D341Med (cell line): ENCODE measurements at places on chromosomes 3 and 15.

DNA sequence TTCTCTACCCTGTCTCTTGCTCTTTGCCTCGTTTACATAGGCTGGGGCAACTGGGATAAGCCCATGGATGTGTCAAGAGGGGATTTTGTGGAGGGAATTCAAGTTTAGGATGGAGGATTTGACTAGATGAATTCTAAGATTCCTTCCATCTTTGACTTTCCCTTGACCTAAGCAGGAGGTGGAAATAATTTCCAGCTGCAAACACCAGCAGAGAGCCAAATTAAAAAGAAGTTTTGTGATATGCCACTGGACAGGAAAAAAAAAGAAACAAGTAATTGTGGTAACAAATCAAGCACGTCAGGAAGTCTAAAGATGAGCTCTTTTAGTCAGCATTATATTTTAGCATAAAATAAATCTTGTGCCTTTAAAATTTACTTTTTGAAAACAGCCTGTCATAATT lies 49.8 kb downstream of the KCNMB2 start:
- no peak for DNase-seq

DNA sequence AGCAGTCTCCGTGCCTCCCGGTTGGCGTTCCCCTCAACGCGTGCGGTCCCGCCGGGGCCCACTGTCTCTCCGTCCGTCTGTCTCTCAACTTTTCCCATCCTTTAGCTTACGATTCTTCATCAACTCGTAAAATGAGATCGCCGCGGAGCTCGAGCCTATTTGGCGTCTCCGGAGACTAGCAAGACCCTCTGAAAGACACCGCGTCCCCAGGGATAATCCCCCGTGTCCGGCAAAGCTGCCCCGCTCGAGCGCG lies 3.4 kb downstream of the GATA2 start:
- DNase-seq = no peak

DNA sequence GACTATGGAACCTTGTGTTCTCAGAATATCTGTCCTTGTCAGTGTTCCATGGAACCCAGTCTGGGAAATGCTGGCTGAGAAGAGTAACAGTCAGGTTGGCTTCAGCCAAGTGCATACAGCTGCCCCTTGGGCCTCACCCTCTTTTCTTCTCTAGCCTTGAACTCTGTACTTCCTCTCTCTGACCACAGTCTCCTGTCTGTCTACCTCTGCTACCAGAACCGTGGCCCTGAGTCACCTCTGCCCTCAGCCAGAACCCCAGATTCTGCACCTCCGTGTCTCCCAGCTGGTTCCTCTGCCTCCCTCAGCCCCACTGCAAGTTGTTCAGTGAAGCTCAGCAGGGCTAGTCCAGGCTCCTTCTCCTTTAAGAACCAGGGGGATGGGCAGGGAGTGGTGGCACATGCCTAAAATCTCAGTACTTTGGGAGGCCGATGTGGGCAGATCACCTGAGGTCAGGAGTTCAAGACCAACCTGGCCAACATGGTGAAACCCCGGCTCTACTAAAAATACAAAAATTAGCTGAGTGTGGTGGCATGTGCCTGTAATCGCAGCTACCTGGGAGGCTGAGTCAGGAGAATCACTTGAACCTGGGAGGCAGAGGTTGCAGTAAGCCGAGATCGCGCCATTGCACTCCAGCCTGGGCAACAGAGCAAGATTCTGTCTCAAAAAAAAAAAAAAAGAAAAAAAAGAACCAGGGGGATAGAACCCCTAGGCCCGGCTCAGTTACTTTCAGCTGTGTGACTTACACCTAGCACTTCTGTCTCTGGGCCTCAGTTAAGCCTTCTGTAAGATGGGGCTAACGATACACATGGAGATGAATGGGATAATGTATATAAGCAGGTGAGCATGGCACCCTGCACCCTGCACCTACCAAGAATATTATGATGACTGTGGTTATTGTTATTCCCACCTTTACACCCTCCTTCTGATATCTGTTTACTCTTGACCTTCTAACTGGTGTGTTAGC lies 24.3 kb upstream of the TATDN2 start:
- no peak for DNase-seq

DNA sequence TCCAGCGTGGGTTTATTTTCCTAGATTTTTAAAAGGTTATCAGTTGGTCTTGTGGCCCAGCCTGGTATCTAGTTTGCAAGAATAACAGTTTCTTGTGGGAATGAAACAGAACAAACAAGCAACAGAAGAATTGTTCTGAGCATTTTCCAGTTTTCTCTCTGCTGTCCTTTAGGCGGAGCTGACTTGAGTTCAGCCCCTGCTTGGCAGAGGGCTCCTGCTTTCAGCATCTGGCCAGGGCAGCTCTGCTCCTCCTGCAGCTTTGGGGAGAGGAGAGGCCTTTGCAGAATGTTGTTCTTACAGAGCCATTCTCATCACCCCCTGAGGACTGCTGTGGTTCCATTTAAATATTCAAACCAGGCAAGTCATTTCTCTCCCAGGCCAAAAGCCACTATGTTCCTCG lies 117.7 kb downstream of the ALDH1A2 start:
- no peak for DNase-seq

DNA sequence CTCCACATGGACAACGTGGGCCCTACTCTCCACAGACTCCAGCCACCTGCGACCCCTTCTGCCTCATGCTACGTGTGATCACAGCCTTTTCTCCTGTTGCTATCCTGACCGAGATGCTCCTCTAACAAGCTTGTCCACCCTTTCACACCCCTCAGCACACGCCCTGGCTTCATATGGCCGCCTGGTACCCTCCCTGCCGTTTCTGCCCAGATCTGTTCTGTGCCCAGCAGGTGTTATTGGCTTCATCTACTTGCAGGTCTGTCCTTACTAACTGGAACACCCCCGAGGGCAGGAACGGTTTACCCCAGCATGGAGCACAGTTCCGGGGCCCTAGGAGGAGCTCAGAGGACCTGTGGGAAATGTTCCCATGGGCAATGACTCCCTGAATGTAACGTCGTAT lies 9.9 kb downstream of the CHAC1 start:
- no peak for DNase-seq

DNA sequence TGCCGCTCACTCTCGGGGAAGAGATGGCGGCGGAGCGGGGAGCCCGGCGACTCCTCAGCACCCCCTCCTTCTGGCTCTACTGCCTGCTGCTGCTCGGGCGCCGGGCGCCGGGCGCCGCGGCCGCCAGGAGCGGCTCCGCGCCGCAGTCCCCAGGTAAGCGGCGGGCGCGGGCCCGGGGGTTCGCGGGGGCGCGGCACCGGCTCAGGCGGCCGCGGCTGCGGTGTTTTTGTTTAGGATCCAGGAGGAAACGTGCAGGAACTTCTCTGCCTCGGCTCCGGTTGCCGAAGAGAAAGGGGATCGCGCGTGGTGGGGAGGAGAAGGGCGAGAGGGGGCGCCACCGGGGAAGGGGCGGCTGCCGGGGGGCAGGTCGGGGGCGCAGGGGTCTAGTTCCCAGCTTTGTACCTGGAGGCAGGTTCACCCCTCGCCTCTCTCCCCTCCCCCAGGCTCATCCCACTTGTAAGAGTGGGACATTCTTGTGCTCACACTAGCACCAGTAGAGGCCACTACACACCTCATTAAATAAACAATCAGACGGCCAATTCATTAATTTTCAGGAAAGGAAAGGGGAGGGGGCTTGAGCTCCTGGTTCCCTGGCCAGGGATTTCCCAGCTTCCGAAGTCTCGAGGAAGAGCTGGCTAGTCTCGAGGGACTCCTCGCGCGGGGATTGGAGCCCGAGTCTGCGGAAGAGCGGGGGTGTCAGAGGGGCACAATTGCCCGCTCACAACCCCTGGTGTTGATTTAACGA lies 562 bp downstream of the NEO1 start:
- peak; percentile 90 for DNase-seq

DNA sequence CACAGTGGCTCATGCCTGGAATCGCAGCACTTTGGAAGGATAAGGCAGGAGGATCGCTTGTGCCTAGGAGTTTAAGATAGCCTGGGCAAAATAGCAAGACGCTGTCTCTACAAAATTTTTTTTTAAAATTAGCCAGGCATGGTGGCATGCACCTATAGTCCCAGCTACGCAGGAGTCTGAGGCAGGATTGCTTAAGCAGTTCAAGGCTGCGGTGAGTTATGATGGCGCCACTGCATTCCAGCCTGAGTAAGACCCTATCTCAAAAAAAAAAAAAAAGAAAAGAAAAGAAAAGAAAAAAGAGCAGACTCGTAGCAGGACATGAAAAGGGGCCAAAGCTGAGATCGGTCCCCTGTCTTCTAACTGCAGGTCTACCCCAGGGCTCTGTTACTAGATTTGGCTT lies 18.9 kb downstream of the SRGAP3 start:
- DNase-seq = no peak

- no peak for DNase-seq
These were observed 188.9 kb upstream of the P2RY1 start for GRCh38 chr3:152646004-152646403.

DNA sequence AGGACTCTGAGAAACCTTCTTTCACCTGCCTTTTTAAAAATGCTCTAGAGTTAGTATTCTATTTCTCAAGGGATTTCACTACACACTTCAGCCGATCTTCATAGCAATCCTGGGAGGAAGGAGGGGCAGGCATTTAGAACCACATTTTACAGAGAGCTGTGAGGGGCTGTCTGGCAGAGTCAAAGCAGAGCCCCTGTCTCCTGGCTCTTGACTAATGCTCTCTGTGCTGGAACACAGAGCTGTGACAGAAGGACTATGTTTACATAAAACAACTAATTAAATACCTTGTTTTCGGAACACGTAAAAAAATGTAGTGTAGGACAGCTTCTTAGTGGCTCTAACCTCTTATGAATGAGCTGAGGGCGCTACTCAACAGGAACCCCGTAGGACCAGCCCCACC lies 7.6 kb upstream of the SPTBN5 start:
- no peak for DNase-seq

- DNase-seq = no peak
These were observed 37.1 kb upstream of the SLC41A3 start for GRCh38 chr3:126121074-126121473.

DNA sequence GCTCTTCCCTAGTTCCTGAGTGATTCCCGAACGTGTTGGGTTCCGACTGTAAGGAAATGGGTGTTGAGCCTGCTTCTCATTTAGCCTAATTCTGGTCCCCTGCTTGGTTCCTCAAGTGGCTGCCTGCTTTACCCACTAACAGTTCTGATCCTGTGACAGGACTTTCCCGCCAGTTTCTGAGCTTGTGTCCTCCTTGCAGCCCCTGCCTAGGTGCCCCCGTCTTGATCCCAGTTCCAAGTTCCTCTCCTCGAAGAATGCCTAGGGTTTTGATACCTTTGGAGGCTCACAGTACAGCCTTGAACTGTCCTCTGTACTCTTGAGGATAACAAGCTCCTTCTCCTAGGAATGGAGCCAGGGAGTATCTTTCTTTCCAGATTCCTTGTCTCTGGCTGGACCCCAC lies 12.0 kb upstream of the RASGRF1 start:
- DNase-seq = no peak

GRCh38 chr3:190862209-190863118 lies at the start of gene GMNC:
GMNC (minus strand) TSS chr3:190862694; CDS start chr3:190862615, 79 bp downstream.
- DNase-seq = peak; percentile 89

- no peak for DNase-seq
These were observed 60.2 kb downstream of the ESYT3 start for GRCh38 chr3:138494607-138494929.

- no peak for DNase-seq
These were observed 54.8 kb upstream of the MYO5C start for GRCh38 chr15:52350423-52350822.

DNA sequence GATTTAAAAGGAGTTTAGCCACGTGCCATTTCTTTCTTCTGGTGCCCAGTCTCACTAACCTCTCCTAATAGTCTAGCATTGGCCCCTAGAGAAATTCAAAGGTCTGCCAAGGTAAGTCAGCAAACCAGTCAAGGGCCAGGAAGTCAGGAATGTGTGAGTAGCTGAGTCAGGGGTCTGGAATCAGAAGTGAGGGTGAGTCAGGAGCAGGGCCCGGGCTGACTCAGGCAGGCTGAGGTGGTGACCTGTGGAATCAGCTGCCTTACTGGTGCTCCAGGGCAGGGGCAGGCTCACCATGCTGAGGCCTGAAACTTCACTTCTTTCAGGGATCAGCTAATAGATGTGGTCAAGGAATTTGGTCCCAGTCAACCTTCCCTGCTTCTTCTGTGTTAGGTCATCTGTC lies 105.8 kb upstream of the MYZAP start:
- no peak for DNase-seq

GRCh38 chr3:46946416-46946815 lies 30.1 kb downstream of the CCDC12 start:
- DNase-seq = no peak

DNA sequence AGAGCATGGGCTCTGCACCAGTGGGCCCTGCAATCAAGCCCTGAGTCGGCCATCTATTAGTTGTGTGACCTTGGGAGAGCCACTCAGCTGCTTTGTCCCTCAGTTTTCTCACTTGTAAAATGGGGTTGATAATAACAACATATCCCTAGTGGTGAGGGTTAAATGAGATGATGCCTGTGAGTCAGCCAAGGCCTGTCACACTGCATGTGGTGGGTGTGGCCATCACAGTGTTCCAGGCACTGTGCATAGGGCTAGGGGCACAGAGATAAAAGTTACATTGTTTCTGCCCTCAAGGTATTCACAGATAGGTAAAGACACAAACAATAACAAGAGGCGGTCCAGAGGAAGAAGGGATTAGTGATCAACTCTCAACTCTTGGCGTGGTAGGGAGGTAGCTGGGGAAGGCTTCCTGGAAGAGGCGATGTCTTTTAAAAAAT lies 19.5 kb downstream of the SMAD6 start:
- no peak for DNase-seq

DNA sequence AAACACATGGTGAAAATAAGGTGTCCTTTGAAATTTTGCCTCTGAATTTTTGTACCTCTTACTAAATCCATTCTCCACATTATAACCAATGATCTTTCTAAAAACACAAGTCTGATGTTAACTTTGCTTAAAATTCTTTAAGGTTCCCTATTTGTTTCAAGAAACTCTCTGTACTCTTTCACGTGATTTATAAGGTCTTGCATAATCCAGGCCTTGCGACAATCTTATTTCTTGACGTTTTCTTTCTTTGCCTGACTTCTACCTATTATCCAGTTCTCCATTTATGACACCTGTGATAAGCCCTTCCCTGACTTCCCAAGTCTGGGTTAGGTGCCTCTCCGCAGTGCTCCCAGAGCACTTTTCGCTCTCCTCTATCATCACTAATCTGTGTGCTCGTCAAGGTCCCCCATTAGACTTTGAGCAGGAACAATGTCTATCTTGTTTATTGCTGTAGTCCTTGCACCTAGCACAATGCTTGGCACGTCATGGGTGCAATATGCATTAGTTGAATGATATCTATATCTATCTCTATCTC lies 24.3 kb upstream of the KPNA1 start:
- no peak for DNase-seq

DNA sequence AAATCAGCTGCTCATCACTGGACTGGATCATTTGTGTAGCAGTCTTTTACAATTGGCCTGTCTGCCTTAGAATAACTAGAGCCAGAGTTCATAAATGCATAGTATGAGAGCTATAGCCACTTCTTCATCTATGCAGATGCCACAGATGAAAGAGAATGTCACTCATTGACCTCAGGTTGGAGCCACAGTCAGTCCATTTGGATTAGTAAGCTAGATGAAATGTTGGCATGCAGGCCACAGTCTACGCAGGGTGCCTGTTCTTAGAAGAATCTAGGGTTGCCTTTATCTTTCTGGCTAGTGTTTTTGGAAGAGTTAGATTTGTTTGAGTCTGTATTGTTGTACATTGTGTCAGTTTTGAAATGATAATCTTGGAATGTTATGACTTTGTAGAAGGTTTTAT lies 25.4 kb upstream of the EDEM1 start:
- no peak for DNase-seq

GRCh38 chr3:115792206-115792955 lies 169.1 kb downstream of the GAP43 start:
- no peak for DNase-seq

- no peak for DNase-seq
These were observed 84.5 kb downstream of the LRRK1 start for GRCh38 chr15:101003706-101004105.
